ENCODE measurements at places on chromosomes 16 and 17.

- ATAC-seq, result peak; percentile 90
Measured at GRCh38 chr16:31873556-31874365, at the start of gene ZNF267. Gene ZNF267, plus strand, starts transcription at chr16:31873807. Its CDS starts 160 bp downstream, at chr16:31873967.

GRCh38 chr17:34161690-34162089 lies 93.4 kb upstream of the CCL2 start:
- no peak for ATAC-seq

DNA sequence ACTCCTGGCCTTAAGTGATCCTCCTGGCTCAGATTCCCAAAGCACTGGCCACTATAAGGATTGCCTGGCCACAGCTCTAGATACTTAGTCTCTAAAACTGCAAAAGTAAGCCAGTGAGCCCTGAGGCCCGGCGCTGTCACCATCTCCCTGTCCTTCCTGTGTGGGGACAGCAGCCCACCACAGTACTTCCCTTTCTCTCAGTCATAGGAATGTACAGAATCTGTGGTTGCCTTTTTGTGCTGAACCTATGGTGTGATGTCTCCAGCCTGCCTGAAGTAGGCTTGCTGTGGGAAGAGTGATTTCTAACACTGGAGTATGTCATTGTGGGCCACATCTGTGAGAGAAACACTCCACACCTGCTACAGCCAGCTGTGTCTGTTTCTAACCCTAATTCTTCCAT lies 24.7 kb downstream of the NTAN1 start:
- ATAC-seq, result no peak

- ATAC-seq, result no peak
Measured at GRCh38 chr16:11140867-11141266, 115.1 kb downstream of the SOCS1 start.

DNA sequence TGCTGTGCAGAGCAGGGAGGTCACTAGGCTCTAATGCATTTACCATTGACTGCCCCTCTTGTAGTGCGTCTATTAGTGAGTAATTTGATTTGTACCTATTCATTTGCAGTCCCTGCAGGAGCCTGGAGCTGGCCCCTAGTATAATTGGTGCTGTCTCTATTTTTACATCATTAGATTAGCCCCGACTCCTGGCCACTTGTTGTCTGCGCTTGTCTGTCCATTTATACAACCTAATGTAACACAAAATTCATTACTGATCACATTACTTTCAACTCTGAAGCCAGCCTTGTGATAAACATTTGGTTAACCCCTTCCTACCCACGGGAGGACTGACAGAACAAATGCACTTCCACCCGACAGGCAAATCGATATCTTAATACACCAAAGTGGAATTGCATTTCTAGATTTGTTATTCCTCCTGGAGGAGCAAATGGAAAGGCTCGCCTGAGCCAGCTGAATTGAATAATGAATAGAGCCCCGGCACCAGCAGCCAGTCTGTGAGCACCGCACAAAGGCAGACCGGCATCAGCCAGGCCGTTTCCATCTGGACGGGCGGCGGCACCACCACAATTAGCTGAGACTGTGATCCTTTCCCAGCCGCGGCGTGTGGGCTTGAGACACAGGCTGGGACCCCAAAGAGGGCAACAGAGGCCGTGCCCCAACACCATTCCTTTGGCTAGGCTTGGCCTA lies 18.7 kb upstream of the TBX2 start:
- ATAC-seq, result no peak

All from SK-N-SH treated with all-trans-retinoic acid at 6 μM for 48 hours (cell line).